Activated naive CD8-positive, alpha-beta T cell treated with anti-CD3 and anti-CD28 coated beads for 36 hours (primary cell): ENCODE measurements at places on chromosomes 12 and 14. TPM values are rescaled to one million over a fixed set of nuclear protein-coding genes. Genes with fewer than 3 reads are reported as not detected.

Gene RERGL
- not detected for total RNA-seq

Gene LUM
- total RNA-seq: not detected

Gene CDCA4
- total RNA-seq: 89.7 TPM

GRCh38 chr14:105087963-105088811, 23.0 kb upstream of the GPR132 start:
- DNase-seq: no peak
- H3K27ac ChIP-seq: no peak overlapping the region
- no peaks in the 10 kb centered on the region for H3K36me3 ChIP-seq

Gene CLEC1B
- total RNA-seq: not detected

DNA sequence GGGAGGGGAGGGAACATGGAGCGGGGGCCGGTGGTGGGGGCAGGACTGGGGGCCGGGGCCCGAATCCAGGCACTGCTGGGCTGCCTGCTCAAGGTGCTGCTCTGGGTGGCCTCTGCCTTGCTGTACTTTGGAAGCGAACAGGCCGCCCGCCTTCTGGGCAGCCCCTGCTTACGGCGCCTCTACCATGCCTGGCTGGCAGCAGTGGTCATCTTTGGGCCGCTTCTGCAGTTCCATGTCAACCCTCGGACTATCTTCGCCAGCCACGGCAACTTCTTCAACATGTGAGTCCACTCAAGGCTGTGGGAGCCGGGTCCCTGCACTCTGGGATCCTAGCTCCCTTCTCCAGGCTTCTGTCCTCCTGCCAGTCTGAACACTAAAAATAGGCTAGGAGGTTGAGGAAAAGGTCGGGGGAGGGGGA, 1.1 kb downstream of the FITM1 start:
- H3K27me3 ChIP-seq: no peaks in the 10 kb centered on the region
- H3K4me1 ChIP-seq: peaks cover 26% of the 10 kb centered on the region
- peaks cover 4% of the 10 kb centered on the region for H3K36me3 ChIP-seq
- no peak for DNase-seq

GRCh38 chr12:89225808-89226411, 126.4 kb downstream of the DUSP6 start:
- peak overlapping the region; percentile 23 for H3K4me3 ChIP-seq
- peak overlapping the region; percentile 93 for H3K27ac ChIP-seq
- peaks cover 9% of the 10 kb centered on the region for H3K36me3 ChIP-seq

Gene PIWIL1
- not detected for total RNA-seq

Gene LTB4R2
- total RNA-seq: 11.5 TPM

Gene RSRC2
- 89.0 TPM for total RNA-seq

DNA sequence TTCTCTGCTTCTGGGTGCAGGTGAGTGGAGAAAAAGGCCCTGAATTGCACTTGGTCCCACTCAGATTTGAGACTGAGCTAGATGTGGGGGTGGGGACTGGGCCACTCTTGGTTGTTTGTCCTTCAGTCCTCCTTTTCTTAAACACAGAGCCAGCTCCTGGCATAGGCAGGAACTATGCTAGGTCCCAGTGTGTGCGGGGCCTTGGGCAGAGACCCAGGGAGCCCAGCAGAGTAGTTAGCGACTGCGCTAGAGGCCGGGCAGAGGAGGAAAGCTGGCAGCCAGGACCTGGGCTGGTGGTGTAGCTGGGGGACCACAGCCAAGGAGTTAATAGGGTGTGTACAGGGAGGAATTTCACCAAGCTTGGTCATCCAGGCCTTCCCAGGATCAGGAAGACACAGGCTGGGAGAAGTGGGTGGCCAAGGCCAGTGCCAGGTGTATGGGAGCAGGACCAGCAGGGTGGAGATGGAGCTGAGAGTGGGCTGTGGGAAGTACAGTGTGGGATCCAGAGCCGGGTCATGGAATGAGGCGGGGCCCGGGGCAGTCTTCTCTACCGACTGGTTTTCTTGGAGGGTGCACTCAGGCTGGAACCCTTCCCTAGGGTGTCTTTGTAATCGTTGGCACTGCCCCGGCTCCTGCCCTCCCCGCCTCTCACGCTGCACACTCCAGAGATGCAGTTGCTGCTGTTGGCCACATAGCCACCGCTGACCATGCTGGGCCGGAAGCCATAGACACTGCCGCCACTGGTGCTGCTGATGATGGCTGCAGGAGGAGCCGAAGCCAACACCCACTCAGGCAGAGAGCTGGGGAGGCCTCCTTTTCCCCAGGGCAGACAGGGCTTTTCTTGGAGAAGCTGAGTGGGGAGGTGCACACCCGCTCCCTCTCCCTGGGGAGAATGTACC, 8.7 kb downstream of the KRT71 start:
- no peak for DNase-seq
- no peak overlapping the region for H3K27ac ChIP-seq
- H3K4me3 ChIP-seq: no peak overlapping the region
- peaks cover 10% of the 10 kb centered on the region for H3K4me1 ChIP-seq

GRCh38 chr12:115382681-115383080, 698.7 kb upstream of the TBX3 start:
- no peak for DNase-seq
- no peak overlapping the region for H3K4me3 ChIP-seq
- H3K27ac ChIP-seq: no peak overlapping the region
- H3K4me1 ChIP-seq: no peaks in the 10 kb centered on the region
- peaks cover 9% of the 10 kb centered on the region for H3K27me3 ChIP-seq

DNA sequence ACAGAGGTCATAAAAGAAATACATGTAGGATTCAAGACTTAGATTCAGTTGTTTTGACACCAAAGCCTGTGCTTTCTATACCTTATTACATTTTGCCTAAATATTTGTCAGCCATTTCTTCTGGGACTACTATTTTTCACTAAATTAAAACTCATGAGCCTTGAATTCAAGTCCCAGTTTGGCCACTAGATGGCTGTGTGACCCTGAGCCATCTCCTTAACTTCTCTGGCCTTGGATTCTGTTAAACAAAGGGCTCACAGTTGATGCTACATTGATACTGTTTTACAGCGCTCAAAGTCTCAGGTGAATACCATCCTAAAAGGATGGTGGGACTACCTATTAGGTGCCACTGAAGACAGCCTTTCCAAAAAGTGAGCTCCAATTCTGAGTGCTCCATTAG, 39.6 kb upstream of the CCDC198 start:
- H3K36me3 ChIP-seq: peaks cover 2% of the 10 kb centered on the region
- no peak for DNase-seq
- H3K4me3 ChIP-seq: no peak overlapping the region
- H3K4me1 ChIP-seq: no peaks in the 10 kb centered on the region
- no peaks in the 10 kb centered on the region for H3K27me3 ChIP-seq

DNA sequence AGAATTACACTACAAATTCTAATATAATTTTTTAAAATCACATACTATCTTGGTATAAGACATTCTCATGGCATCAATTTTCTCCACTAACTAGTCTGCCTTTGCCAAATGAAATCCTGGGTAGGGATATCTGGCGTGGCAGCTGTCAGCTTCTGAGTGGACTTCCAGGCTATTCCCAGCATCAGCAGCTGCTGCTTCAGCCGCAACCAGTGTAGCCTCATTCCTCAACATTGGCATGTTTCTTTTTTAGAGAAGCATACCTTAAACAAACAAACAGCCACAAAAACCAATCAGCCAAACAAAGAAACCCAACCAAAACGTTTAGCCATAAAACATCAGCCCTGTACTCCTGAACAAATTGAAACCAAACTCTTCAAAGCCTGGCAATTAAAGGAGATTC, 235.8 kb downstream of the SSPN start:
- peaks cover 5% of the 10 kb centered on the region for H3K36me3 ChIP-seq
- H3K27ac ChIP-seq: no peak overlapping the region
- H3K4me3 ChIP-seq: no peak overlapping the region
- DNase-seq: no peak
- no peaks in the 10 kb centered on the region for H3K27me3 ChIP-seq
- H3K4me1 ChIP-seq: no peaks in the 10 kb centered on the region

DNA sequence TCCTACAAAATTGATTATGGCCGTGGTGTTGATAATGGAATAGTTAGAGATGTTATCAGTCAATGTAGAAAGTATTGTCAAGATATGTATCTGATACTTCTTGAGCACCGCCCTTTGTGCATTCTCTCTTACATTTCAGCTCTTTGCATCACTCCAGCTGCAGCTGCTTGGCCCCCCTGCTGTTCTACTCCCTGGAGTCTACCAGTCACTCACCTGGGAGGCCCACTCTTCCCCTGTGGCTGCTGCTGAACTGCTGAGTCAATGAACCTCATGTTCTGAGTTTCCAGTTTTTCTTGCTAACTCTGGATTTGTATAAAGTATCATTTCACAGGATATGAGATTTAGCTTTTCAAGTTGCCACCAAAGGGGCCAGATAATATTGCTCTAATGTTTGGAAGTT, 312.8 kb upstream of the SLC16A7 start:
- H3K27ac ChIP-seq: no peak overlapping the region
- no peak overlapping the region for H3K4me3 ChIP-seq
- no peaks in the 10 kb centered on the region for H3K36me3 ChIP-seq
- no peak for DNase-seq
- H3K27me3 ChIP-seq: no peaks in the 10 kb centered on the region

- H3K4me3 ChIP-seq: no peak overlapping the region
- peaks cover 24% of the 10 kb centered on the region for H3K4me1 ChIP-seq
- peaks cover 19% of the 10 kb centered on the region for H3K36me3 ChIP-seq
- no peak for DNase-seq
- H3K27ac ChIP-seq: no peak overlapping the region
Observed at GRCh38 chr12:132064631-132065030, 79.5 kb downstream of the DDX51 start.

DNA sequence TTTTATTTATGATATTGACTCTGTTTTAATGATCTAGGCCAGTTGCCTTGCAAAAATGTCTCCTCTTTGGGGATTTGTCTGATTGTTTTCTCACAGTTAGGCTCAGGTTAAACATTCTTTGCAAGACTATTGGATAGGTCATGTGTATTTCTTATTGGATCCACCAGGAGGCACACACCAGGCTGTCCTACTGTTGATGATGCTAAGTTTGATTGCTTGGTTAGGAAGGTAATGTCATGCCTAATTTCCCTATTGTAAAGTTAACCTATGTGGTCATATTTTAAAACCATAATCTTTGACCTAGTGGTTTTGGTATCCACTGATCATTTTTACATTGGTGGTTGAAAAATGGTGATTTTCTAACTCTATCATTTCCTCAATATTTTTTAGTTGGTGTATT, 137.1 kb downstream of the BRMS1L start:
- no peak overlapping the region for H3K4me3 ChIP-seq
- H3K36me3 ChIP-seq: no peaks in the 10 kb centered on the region
- no peaks in the 10 kb centered on the region for H3K4me1 ChIP-seq
- no peak for DNase-seq
- no peaks in the 10 kb centered on the region for H3K27me3 ChIP-seq

Gene CLECL1
- total RNA-seq: 7.0 TPM

GRCh38 chr12:104960464-104960863, 2.4 kb upstream of the SLC41A2 start:
- peaks cover 21% of the 10 kb centered on the region for H3K27me3 ChIP-seq
- no peaks in the 10 kb centered on the region for H3K36me3 ChIP-seq
- H3K4me1 ChIP-seq: peaks cover 25% of the 10 kb centered on the region
- no peak overlapping the region for H3K4me3 ChIP-seq
- no peak for DNase-seq
- H3K27ac ChIP-seq: no peak overlapping the region

DNA sequence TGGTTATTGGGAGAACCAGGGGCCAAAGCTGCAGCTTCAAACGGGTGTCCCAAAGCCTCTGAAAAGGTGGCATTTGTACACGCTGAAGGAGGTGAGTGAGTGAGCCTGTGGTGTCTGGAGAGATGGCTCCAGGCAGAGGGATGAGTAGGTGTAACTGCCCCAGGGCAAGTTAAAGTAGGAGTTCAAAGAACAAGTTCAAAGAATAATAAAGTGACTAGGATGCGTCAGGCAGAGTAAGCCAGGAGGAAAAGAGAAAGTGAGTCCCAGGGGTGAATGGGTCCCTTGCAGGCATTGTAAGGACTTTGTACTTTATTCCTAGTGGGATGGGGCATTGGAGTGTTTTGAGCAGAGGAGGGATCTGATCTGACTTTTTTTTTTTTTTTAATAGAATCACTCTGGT, 201.4 kb upstream of the PWP1 start:
- H3K4me3 ChIP-seq: no peak overlapping the region
- no peak overlapping the region for H3K27ac ChIP-seq
- DNase-seq: no peak
- peaks cover 40% of the 10 kb centered on the region for H3K4me1 ChIP-seq
- no peaks in the 10 kb centered on the region for H3K27me3 ChIP-seq

Gene RAB15
- total RNA-seq: 3.4 TPM

Gene GPR65
- 17.3 TPM for total RNA-seq

- no peaks in the 10 kb centered on the region for H3K4me1 ChIP-seq
- no peak overlapping the region for H3K4me3 ChIP-seq
- H3K27ac ChIP-seq: no peak overlapping the region
Observed at GRCh38 chr12:79266343-79267144, 402.0 kb downstream of the SYT1 start.

Gene MEG3
- total RNA-seq: 0.10 TPM
